ENCODE measurements at places on chromosomes 16 and 17.

- no peak for DNase-seq
Measured at GRCh38 chr16:5019775-5020174, 14.0 kb downstream of the NAGPA start.

GRCh38 chr16:10647721-10648296 is 46.9 kb downstream of the TEKT5 start:
- DNase-seq = no peak

DNA sequence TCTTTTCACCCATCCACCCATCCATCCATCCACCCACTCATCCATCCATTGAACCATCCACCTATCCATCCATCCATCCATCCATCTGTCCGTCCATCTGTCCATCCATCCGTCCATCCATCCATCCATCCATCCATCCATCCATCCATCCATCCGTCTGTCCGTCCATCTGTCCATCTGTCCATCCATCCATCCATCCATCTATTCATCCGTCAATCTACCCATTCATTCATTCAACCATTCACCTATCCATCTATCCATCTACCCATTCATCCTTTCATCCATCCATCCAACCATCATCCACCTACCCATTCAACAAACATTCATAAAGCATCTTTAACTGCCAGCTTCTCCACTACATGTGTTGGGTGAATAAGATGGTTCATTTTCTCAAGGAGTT is 28.9 kb downstream of the GP2 start:
- no peak for DNase-seq

GRCh38 chr16:59045501-59045900 is 311.4 kb upstream of the GOT2 start:
- DNase-seq = no peak

GRCh38 chr17:47810901-47811635 is 10.5 kb downstream of the OSBPL7 start:
- no peak for DNase-seq

GRCh38 chr16:13359835-13360234 is 458.4 kb downstream of the SHISA9 start:
- DNase-seq = no peak

- no peak for DNase-seq
Measured at GRCh38 chr16:55401046-55401445, 77.0 kb downstream of the IRX6 start.

GRCh38 chr17:5352681-5353289 is 66.7 kb downstream of the NUP88 start:
- no peak for DNase-seq

- no peak for DNase-seq
Measured at GRCh38 chr16:67226295-67226803, 581 bp upstream of the TMEM208 start.

DNA sequence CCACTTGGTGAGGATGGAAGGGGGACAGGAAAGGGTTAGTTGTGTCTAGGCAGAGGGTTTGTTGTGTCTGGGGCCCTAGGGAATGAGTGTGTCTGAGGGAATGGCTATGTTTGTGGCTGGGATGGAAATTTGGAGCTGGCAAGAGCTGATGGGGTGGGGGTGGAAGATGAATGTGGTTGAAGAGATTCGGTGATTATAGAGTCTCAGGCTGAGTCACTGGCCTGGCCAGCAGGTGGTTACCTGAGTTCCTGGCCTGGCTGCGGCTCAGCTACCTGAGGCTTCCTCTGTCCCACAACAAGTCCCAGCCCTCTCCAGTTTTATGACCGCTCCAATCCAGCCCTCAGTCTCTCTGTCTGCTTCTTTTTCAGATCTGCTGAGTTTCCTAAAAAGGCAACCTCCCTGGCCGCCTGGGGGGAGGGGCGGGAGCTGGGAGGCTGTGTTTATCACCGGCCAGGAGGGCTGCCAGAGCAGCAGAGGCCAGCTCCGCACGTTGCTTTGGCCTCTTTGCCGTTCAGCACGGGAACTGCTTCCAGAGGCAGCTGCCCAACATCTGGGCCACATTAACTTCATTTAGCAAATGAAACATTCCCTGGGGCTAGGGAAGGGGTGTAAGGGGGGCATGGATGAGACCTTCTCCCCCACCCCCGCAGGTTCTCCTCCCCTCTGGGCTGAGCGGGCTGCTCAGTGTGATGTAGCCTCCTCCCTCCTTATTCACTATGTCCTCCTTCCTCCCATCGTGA is 21.8 kb downstream of the ITGB3 start:
- no peak for DNase-seq

GRCh38 chr16:10618710-10619209 is 38.4 kb upstream of the EMP2 start:
- DNase-seq = no peak

- no peak for DNase-seq
Measured at GRCh38 chr16:81442916-81443687, 1.5 kb upstream of the CMIP start.

GRCh38 chr16:78310990-78311561 is 211.6 kb downstream of the WWOX start:
- peak; percentile 27 for DNase-seq

DNA sequence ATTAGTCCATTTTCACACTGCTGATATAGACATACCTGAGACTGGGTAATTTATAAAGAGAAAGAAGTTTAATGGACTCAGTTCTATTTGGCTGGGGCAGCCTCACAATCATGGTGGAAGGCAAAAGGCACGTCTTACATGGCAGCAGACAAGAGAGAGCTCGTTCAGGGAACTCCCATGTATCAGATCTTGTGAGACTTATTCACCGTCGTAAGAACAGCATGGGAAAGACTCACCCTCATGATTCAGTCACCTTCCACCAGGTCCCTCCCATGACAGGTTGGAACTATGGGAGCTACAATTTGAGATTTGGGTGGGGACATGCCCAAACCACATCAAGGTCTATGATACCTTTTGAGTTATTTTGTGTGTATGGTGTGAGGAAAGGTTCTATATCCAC is 66.9 kb downstream of the METRNL start:
- no peak for DNase-seq

DNA sequence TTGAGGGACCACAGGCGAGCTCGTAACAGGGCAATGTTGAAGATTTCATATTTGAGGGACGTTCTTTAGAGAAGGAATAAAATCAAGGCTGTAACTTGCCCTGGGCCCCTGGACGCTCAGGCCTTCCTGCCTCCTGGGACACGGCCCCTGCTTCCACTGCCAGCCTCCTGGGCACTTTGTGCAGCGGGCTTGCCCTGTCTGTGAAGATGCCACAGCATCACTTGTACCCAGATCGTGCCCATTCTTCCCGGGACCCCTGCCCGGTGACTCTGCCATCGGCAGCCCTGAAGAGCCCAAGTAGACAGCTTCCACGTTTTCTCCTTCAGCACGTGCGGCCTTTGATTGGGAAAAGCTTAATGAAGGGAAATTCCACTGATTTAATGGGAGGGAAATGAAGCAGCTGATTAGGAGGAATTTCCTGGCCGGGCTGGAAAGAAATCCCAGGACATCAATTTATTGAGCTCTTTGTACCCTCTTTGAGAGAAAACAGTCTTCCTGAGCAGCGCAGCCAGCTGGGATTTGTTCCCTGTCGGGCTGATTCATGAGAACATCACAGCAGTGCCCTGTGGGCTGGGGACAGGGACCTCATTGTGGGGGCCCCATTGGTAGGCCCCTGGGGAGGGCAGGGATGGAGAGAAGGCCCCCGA is 71.5 kb downstream of the CRISPLD2 start:
- DNase-seq = no peak

- DNase-seq = no peak
Measured at GRCh38 chr17:63515426-63515825, 7.7 kb upstream of the KCNH6 start.

DNA sequence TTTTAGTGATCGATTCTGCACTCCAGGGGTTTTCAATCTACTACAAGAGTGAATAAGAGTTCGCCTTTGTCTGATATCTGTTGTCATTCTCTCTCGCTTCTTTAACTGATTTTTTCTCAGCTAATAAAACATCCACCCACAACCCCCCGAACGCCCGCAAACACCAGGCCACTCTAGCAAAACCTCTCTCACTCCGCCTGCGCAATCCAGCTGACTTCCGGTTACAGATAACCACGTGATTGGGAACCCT is 338 bp upstream of the RPL19 start:
- peak; percentile 94 for DNase-seq

GRCh38 chr16:65305266-65305959 is 183.6 kb upstream of the CDH11 start:
- DNase-seq = no peak

- no peak for DNase-seq
Measured at GRCh38 chr17:36645422-36645821, 44.0 kb downstream of the MRM1 start.

GRCh38 chr16:67388191-67388590 is 5.1 kb downstream of the TPPP3 start:
- no peak for DNase-seq

- DNase-seq = no peak
Measured at GRCh38 chr16:30166202-30166902, 17.1 kb upstream of the CORO1A start.

- DNase-seq = no peak
Measured at GRCh38 chr17:67594115-67594880, 123.4 kb upstream of the NOL11 start.

GRCh38 chr16:77276661-77277060 is 77.5 kb downstream of the SYCE1L start:
- DNase-seq = no peak

GRCh38 chr16:69511651-69512050 is 54.1 kb upstream of the NFAT5 start:
- no peak for DNase-seq

- DNase-seq = no peak
Measured at GRCh38 chr17:48051706-48052486, 3.7 kb downstream of the NFE2L1 start.

DNA sequence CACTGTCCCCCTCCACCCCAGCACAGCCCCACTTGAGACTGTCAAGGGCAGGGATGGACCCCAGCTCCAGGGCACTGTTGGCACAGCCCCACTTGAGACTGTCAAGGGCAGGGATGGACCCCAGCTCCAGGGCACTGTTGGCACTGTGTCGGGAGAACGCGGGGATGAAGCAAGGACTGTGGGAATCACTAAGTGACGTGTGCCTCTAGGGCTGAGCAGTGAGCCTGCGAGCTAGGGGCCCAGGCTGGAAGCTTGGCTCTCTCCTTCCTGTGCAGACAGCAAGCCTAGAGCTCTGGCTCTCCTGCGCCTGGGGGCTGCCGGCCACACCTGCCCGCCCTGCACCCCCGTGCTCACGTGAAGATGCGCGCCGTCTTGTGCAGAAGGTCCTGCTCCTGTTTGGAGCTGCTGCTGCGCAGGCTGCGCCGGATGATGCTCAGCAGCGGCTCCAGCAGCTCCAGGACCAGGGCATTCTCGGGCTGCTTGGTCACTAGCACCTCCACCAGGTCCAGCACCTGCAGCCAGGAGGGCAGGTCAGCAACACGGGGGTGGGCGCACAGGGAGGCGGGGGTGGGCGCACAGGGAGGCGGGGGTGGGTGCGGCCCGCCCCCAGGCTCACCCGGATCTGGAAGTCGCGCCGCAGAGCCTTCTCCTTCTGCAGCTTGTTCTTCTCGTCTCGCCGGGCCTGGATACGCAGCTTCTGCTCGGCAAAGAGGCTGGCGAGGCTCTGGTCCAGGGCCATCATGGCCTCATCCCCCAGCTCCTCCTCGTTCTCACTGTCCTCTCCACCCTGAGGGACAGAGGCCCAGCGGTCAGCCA is 10.8 kb downstream of the MYBBP1A start:
- DNase-seq = no peak

DNA sequence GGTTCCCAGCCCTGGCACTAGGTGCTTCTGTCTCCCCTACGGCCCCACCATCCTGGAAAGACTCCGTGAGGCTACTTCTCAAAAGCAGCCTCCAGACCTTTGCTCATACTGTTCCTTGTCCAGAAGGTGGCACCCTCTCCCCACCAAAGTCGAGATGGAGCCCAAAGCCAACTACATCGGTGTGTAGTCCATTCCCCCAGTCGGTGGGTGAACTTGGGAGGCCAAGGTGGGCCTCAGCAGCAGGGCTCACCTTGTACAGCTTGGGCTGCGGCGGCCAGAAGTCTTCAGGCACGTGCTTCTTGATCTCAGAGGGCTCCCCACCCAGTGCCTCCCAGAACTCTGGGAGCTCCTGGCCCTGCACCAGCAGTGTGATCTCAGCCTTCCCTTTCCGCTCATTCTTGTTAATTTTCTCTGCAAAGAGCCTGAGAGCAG is 10.2 kb downstream of the FLII start:
- peak; percentile 68 for DNase-seq

Measured in activated CD4-positive, alpha-beta T cell treated with anti-CD3 and anti-CD28 coated beads, Interleukin-2, Interleukin-4, amounts not matched to agents 100 ng/mL and 50 ng/mL, durations not matched to agents 16 hours and 8 hours (primary cell).